ENCODE measurements at places on chromosomes 5 and 9. TPM values are rescaled to one million over a fixed set of nuclear protein-coding genes. Genes with fewer than 3 reads are reported as not detected.

LRRC70 gene
- not detected for polyA plus RNA-seq

DNA sequence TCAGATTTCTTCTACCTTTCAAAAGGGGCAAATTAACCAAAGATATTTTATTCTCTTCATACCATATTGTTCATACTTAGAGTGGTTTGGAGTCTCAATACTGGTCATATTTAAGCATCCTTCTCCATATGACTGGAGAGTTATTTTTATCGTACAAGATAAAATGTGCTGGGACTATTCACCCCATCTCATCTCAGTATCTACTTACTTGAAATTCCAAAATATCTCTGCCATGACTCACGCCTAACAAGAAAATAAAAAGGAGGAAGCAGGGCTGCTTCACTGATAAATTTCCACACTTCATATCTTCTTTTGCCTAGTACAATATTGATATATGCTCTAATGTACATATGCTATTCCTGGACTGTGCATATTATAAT lies 277.9 kb upstream of the CDH9 start:
- no peak for DNase-seq

- no peak for DNase-seq
Observed at GRCh38 chr9:18726546-18726945, 252.6 kb downstream of the ADAMTSL1 start.

- DNase-seq, result no peak
Observed at GRCh38 chr5:151182976-151183375, 25.4 kb upstream of the ANXA6 start.

DNA sequence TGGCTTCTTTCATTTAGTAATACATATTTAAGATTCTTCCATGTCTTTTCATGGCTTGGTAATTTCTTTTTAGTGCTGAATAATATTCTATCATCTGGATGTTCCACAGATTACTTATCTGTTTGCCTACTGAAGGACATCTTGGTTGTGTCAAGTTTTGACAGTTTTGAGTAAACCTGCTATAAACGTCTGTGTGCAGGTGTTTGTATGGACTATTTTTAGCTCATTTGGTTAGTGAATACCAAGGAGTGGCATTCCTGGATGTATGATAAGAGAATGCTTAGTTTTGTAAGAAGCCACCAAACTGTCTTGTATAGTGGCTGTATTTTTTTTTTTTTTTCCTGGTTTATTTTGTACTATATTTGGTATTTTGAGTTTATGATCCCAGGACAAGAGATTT lies 38.4 kb downstream of the PRRC1 start:
- DNase-seq, result no peak

TTC23L gene
- polyA plus RNA-seq, result 0.17 TPM

DNA sequence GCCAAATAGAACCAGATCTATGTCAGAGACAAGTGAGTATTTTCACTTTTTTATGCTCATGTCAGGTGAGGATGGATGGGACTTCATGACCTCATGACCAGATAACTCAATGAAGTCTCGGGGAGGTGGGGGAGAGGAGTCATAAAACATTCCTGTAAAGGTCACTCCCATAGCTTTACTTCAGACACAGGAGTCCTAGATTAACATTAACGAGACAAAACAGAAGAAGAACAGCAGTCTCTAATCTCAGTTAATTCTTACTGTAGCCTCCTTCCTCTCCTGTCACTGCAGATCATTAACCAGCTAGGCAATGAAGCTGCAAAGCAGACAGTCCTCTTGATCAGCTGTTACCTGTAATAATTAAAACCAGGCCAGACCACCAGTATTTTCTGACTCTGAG lies 11.2 kb downstream of the CRHBP start:
- DNase-seq, result no peak

KIF27 gene
- 2.2 TPM for polyA plus RNA-seq

- DNase-seq, result peak; percentile 33
Observed at GRCh38 chr5:72503888-72504491, 3.2 kb downstream of the ZNF366 start.

SPATA31C1 gene
- polyA plus RNA-seq, result not detected

DNA sequence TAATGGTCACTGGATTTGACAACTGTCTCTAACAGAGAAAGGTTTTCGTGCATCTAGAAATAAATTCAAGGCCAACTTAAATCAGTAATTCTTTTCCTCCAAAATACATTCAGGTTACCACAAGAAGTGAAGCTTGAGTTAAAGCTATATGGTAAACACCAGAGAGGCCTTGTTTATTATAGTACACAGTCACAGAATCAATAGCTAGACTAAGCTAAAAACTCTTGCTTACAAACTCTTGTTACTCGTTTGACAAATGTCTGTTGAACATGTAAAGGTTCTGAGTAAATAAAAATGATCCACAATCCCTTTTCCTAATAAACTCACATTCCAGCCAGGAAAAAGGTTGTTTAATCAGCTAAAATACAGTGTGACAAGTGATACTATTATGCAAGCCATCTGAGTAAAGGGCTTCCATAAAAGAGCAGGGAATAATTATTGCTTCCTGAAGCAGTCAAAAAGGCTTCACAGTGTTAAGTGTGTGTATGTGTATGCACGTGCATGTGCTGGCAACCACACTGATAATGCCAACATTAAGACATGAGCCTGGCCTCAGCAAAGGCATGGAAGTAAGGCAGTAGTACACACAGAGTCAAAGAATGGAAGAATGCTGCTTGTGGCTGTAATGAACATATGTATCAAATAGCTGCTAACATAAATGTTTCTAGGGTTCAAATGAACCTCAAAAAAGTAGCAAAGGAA lies 12.8 kb downstream of the PTAR1 start:
- no peak for DNase-seq

BSPRY gene
- polyA plus RNA-seq, result not detected

Data from A549 (cell line).